ENCODE measurements at places on chromosomes 2 and 18.

DNA sequence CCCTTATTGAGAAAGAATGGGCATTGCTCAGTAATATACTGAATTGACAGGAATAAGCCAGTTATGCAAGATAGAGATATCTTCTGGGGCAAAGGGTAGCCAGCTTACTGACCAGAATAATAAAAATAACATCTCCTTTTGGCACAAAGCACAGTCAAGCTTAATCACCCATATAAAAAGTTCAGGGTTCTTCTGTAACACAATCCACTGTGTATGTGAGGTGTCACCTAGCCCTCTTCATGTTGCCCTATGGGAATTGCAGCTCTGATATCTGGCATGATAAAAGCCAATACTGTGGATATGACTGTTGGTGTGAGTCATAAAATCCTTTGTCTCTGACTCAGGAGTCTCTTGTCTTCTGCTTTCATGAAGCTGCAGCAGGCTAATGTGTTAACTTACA lies 90.8 kb downstream of the DSEL start:
- DNase-seq = peak; percentile 97

- DNase-seq = no peak
Observed at GRCh38 chr2:190182071-190182524, 119.6 kb upstream of the MSTN start.

GRCh38 chr2:174787487-174788205 lies 23.4 kb upstream of the CHRNA1 start:
- DNase-seq = peak; percentile 86

- DNase-seq = no peak
Observed at GRCh38 chr2:168244318-168244717, 3.1 kb downstream of the STK39 start.

DNA sequence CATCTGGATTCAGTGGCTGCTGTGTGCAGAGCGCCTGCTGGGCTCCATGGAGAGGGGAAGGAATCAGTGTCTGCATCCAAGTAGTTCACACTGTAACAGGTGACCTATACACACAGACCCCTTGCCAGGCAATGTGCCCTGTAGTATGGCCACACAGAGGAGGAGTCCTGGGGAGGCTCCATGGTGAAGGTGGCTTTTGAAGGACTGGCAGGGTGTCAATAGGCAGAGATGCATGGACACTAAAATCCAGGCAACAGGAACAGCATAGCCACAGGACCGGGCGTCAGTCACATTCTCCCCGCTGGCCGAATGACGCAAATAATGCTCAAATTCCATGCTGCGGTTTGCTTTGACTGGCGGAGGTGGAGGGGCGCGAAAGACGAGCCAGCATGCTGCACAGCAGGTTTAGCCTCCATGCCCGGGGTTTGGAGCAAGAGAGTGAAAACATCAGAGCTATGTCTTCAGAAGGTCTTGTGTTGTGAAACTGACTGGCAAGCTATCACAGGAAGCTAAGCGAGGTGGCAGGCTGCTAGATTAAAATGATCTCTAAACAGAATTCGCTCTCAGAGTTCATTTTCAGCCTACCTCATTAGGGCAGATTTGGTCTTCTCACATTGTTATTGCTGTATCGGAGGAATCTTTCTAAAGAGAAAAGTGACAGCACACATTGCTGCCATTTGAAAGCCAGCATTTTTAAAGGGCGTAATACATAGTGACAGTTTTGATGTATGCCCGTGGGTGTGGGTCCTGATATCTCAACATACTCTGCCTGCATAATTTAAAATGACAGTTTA lies 1.2 kb upstream of the CHMP1B start:
- DNase-seq = peak; percentile 94

DNA sequence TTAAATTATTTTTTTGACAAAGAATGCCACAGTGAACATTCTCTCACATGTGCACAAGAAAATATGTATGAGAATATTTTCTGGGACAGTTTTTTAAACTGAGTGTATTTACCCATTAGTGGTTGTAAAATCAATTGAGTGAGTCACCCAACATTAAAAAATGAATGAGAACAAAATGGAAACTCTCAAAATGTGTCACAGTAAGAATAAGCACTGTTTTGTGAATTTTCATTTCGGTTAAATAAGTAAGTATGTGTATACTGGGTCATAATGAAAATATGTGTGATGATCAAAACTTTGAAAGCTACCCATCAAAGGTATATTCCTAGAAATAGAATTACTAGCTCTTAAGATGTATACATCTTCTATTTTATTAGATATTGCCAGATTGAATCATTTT lies 11.6 kb downstream of the BABAM2 start:
- DNase-seq = no peak

DNA sequence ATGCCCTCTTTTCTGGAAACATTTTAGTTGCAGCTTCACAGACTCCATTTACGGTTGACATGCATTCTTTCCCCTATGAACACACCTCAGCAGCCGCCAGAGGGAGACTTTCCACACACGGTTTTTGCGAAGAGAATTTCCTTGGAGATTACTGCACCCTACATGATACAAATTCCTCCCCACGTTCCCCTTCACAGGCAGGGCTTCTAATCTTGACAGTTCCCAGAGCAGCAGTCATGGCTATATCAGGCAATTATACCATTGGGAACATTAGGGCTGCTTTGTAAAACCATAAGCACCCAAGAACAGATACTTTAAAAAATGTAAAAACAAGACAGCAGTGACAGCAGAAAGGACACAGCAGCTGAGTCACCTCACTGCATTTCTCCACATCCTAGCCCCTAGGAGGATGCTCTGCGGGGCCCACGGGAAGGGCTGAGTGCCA lies 253.8 kb downstream of the TGIF1 start:
- peak; percentile 86 for DNase-seq

GRCh38 chr2:150403457-150403856 lies 84.0 kb downstream of the RND3 start:
- DNase-seq = no peak

DNA sequence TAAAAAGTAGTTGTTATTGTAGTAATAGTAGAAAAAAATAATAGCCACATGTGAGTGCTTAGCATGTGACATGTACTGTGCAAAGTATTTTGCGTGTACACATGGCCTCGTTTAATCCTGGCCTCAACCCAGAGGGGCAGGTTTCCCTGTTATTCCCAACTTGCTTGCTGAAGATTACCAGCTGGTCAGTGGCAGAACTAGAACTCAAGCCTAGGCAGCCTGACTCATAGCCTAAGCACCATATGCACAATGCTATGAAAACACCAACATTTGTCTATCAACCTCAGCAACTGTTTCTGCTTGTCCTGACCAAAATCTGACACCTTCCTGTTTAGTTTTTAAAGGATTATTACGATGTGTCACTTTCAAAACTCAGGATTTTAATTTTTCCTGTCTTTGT lies 234.9 kb upstream of the SMAD7 start:
- no peak for DNase-seq

DNA sequence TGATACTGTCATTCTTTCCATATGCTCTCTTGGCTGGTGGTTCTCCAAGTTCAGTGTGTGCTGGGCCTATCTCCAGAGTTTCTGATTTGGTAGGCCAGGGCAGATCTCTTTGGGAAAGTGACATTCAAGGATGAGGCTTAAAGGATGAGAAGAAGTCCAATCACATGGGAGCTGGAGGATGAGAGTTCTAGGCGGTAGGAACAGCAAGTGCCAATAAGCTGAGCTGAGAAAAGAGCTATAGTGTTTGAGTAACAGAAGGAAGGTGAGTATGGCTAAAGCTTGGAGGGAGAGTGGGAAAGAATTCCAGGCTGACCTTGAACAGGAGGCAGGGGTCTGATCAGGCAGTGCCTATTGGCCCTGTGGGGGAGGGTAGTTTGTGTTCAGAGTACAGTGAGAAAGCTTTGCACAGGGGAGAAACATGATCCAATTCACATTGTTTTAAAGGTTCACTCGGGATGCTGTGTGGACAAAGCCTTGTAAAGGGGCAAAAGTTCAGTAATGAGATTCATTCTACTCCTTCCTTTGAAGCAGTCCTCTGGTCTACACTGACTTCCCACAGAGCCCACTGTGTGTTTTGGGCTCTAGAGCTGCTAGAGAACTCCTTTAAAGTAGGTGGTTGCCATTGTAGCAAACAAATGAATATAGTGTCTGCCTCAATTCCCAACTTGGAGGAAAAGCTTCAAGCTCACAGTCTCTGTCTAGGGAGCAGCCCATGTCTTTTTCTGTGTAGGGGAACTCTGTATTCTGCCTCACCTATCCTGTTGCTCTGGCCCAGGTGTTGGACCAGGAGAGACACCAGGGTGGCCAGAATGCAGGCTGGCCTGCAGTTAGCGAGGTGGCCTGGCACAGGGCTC lies 81.8 kb downstream of the FASTKD2 start:
- DNase-seq = no peak

DNA sequence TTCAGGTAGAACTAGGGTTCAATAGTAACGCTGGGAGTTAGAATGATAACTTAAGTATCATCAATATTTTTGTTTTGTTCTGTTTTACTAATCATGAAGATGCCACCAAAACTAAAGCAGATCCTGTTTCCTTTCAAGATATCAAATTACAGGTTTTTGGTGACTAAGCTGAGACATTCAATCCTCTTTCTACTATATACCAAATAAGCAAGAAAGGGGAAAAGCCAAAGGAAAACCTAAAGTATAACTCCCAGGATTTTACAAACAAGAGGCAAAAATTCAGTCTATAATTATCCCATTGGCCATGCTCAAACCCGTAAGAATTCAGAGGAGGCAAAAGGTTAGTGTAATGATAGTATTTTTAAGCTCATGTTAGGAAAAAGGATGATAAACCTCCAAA lies 175.2 kb upstream of the CCDC150 start:
- DNase-seq = no peak

GRCh38 chr2:120626566-120626965 lies 109.1 kb upstream of the GLI2 start:
- no peak for DNase-seq

DNA sequence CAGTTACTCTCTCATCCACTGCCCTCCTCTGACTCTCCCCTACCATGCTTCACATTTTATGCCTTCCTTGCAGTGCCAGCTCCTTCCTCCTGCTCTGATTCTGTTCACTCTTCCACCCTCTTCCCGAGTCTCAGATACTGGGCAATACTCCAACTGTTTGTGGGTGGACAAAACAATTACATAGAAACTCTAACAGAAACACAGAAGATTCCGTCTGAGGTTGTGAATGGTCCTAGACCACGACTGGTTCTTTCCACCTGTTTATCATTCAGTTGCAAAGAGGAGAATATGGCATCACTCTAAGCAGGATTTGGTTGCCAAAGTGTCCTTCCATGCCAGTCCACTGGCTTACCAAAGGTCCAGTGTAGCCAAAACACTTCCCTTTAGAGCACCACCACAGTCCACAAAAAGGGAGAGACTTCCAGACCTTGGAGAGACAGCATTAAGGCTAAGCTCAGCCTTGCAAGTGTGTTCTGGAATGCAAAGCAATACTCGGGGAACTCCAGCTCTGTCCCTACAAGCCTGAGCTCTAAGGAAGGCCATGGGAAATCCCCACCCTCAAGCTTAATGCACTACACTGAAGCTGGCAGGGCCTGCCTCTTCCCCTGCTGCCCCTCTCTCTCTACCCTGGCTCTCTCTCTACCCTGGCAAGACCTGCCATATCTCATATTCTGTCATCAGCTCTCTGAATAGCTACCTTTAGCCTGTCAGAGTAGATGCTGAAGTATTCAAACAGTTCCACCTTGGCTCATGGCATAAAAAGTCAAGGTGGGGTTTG lies 33.6 kb upstream of the RND3 start:
- peak; percentile 73 for DNase-seq

DNA sequence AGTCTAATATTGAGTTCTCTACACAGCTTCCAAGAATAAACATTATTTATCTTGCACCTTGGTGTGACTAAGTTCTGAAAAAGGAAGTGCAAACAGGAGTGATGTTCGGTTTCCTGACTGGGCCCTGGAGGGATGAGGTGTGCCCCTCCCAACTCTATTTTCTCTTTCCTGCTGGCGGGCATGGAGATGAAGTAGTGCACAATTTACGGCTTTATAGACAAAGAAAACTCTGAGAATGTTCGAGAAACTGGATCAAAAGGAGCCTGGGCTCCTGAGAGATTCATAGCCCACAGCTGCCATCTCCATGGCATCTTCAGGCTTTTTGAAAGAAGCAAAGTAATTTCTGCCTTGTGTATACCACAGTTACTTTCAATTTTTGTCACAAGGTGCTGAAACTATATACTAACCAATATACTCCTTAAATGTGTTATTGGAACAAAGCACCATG lies 22.3 kb downstream of the LRATD1 start:
- no peak for DNase-seq

DNA sequence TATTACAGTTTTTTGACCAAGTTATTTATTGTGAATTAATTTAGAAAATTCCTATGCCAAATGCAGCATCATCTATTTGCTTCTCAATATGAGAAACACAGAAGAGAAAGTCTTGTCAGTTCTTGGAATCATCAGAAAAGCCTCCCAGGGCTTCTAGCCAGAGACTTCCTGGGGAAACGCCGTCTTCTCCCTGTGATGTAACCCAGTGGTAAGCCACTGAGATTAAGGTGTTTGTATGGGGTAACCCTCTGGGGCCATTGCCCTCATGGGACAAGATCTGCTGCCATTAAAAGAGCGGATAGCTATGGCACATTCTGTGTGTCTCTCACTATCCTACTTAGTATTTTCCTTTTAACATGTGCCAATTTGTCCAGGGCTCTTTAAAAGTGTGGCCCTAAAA lies 28.0 kb downstream of the ANKRD29 start:
- DNase-seq = no peak
